Activated CD4-positive, alpha-beta T cell treated with anti-CD3 and anti-CD28 coated beads, Interleukin-2, amount 50 U/mL, for 16 hours (primary cell): ENCODE measurements at places on chromosomes 16 and 17.
A peak's percentile ranks its signal among the peaks of the same experiment; 100 is the strongest.

- no peak for DNase-seq
These were observed 41.8 kb downstream of the NOL11 start for GRCh38 chr17:67759355-67760171.

GRCh38 chr16:70432723-70433457, 6.0 kb downstream of the ST3GAL2 start:
- DNase-seq, result no peak

- no peak for DNase-seq
These were observed 9.3 kb downstream of the UBE2G1 start for GRCh38 chr17:4357030-4357628.

DNA sequence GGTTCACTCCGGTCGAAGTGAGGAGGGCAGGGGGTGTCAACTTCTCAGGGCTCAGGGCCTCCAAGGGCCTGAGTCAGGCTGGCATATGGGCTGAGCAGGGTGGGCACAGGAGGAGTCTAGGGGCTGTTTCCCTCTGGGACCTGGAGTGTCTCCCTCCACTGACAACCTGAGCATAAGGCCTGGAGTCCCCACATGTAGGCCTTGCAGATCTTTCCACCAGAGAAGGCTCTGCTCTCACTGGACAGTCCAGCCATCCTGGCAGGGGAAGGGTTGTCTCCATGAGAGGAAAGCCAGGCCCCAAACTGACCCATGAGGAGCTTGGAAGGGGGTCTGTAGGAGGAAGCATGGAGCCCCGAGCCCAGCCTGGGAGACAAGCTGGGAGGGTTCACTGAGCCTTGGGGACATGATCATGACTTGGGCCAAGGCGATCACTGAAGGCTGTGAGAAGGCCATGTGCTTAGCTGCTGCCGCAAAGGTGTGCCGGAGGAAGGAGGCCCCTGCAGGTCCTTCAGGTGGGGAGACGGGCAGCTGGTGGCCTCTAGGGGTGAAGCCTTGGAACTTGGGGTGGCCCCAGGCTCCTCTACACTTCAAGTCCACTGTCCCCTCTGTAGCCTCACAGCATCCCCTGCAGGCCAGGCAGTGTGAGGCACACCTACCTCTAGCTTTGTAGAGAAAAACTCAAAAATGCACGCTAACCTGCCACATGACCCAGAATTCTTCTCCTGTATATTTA, 9.9 kb downstream of the CMTM2 start:
- DNase-seq, result peak; percentile 75

GRCh38 chr16:84833144-84833500, 13.3 kb downstream of the CRISPLD2 start:
- DNase-seq, result no peak

DNA sequence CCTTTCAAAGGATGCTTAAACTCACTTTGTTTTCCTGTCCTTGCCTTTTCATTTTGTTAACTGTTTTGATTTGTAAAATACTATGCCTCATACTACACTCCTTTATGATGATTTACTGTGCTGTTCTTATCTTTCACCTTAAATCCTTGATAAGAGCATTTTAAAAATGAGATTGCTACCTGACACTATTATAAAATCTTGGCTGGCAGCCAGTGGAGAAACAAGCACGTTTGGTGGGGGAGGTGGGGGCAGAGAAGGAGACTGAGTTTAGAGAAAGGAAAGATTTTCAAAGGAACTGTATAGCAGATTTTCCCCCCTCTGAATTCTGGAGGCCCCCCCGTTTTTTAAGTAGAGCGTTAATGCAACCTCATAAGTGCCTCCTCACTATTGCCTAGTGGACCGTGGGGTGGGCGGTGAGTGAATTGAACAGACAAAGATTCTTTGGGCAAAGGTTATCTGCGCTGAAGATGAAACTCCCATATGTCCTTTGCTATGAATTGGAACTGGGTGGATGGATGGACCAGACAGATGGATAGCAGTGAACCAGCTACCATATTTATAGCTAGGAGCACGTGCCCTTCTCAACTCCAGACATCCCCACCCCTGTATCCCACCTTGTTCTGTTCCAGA, 200.2 kb downstream of the CCDC182 start:
- DNase-seq, result no peak

- DNase-seq, result no peak
These were observed 559.5 kb upstream of the CDH11 start for GRCh38 chr16:65681406-65681805.

DNA sequence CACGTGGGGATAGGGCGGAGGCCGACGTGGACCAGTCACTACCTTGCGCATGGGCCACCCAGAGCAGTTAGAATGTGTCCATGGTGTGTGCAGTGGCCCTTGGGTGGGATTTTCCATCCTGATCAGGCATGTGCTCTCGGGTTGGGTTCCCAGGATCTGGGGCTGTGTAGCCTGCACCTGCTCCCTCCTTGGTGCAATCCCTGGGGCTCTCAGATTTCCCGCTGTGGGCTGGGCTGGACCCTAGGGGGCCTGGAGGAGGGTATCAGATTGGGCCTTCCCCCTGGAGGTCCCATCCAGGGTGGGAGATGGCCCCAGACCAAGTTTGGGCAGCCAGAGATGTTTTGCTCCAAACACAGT, 1.3 kb downstream of the SMTNL2 start:
- DNase-seq, result no peak

GRCh38 chr17:27980043-27980442, 62.4 kb upstream of the NLK start:
- DNase-seq, result no peak

GRCh38 chr16:66265048-66265415, 101.5 kb upstream of the CDH5 start:
- DNase-seq, result no peak

GRCh38 chr17:48998587-48999440, 1.6 kb downstream of the IGF2BP1 start:
- no peak for DNase-seq

- no peak for DNase-seq
These were observed 708.0 kb upstream of the SOX9 start for GRCh38 chr17:71412803-71413202.

GRCh38 chr17:35537601-35538141, at the start of gene SLFN12L:
SLFN12L (minus strand) TSS chr17:35537678; CDS start chr17:35522364, 15,314 bp downstream.
- peak; percentile 93 for DNase-seq

GRCh38 chr17:43006639-43007551, at the start of gene IFI35:
IFI35 (plus strand) TSS chr17:43006784; CDS start chr17:43006948, 164 bp downstream.
- DNase-seq, result peak; percentile 92

GRCh38 chr16:55534756-55535155, 25.9 kb downstream of the LPCAT2 start:
- DNase-seq, result no peak

DNA sequence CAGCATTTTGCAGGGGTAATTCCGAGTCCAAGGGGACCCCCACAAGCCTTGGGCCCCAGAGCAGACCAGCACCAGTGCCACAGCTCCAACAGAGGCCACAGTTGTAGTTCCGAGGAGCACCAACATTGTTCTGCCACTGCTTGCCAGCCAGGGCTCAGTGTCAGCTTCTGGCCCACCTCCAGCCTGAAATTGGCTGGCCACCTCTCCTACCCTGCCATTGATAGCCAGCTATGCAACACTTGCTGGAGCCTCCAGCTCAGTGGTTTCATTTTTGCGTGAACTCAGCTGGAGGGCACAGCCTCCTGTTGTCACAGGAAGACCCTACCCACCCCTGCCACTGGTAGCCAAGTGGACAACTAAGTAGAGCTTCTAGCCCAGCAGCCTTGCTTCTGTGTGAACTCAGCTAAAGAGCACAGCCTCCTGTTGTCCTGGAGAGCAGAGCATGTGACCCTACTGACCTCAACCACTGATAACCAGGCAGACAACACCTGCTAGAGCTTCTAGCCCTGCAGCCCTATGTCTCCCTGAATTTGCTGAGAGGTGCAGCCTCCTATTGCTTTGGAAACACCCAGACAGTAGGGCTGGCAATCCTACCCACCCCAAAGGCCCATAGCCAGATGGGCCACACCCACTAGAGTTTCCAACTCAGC, 24.9 kb downstream of the HYDIN start:
- DNase-seq, result no peak

GRCh38 chr16:76670125-76670857, 393.1 kb downstream of the CNTNAP4 start:
- DNase-seq, result no peak

GRCh38 chr16:75108792-75109731, 7.5 kb downstream of the LDHD start:
- peak; percentile 86 for DNase-seq

GRCh38 chr17:57593739-57594462, 151.2 kb downstream of the CCDC182 start:
- no peak for DNase-seq

- no peak for DNase-seq
These were observed 32.4 kb downstream of the SIAH1 start for GRCh38 chr16:48352648-48353390.

GRCh38 chr17:79801156-79802038, 4.5 kb upstream of the CBX8 start:
- DNase-seq, result no peak

DNA sequence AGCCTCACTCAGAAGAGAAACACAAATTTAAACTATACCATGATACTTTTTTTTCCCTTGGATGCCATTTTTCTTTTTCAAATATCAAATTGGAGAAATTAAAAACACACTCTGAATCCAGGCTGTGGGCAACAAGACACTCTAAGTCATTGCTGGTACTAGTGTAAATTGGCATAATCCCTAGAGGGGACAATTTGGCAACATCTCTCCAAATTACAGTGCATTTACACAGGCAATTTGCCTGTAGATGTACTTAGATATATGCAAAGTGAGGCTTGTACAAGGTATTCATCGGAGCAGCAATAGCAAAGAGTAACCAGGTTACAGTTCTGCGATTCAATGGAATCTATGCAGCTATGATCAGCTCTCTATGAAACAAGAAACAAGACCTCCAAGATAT, 6.7 kb upstream of the GUCY2D start:
- no peak for DNase-seq

GRCh38 chr17:70256751-70257150, 87.4 kb downstream of the KCNJ2 start:
- DNase-seq, result no peak
